ENCODE measurements at places on chromosomes 3 and 15.

- no peak for DNase-seq
These were observed 214.5 kb downstream of the MTHFS start for GRCh38 chr15:79682285-79682684.

GRCh38 chr3:158430968-158431367 lies 140.0 kb upstream of the MLF1 start:
- DNase-seq: no peak

GRCh38 chr15:44129911-44130310 lies 65.2 kb downstream of the FRMD5 start:
- no peak for DNase-seq

- DNase-seq: no peak
These were observed 25.8 kb downstream of the PAK2 start for GRCh38 chr3:196765454-196765853.

DNA sequence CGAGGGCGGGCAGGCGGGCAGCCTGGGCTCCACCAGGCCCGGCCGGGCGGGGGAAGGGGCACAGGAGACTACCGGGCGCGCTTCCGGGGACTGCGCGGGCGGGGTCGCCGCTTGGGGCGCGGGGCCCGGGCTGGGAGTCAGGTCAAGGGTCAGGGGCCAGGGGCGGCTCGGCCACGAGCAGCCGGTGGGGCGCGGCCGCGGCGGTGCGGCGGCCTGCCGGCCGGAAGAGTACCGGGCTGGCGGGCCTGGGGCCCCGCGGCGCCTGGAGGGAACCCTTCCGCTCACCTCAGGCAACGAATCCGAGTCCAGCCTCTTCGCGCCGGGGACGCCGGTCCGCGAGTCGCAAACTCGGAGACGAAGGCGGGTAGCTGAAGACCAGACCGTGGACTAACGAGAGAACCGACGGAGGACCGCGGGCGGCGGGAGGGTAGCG lies 225 bp downstream of the RHOA start:
- DNase-seq: no peak

DNA sequence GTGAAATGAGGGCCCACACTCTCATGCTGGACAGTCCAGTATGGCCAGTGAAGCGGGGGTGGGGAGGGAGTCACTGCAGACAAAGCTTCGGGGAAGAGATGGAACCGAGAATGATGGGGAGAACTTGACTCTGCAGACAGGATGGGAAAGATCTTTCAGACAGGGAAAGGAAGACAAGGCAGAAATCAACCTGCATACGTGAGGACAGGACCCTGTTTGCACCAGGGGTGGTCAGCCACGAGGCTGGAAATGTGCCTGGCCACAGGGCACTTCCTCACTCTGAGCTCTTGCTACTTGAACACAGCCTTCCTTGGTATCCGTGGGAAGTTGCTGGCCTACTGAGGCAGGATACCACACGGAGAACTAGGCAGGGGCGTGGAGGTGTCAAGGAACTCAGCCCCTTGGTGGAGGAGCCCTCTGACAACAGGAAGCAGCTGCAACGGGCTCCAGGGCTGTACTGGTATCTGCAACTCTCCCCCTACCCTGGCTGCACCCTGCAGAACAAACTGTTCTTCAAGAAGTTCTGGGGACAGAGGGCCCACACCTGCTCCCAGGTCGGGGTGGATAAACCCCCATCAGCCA lies 9.3 kb upstream of the SRP14 start:
- DNase-seq: no peak

GRCh38 chr3:197942956-197943556 lies 6.9 kb upstream of the RPL35A start:
- DNase-seq: no peak

DNA sequence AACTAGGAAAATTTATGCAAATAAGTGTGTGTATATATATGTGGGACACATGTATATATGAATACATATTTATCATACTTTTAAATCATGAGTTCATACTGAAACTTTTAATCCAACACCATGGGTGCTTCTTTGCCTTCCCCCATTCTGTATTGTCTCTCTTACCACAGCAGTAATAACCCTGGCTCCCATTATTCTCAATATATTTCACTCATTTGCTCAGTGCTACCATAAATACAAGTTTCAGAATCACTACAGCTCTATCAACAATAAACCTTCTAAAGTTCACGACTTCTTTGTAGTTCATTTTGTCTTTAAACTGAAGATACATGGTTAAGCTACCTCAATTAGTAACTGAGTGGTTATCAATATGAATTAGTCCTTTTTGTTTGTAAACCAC lies 82.2 kb downstream of the PCCB start:
- no peak for DNase-seq

DNA sequence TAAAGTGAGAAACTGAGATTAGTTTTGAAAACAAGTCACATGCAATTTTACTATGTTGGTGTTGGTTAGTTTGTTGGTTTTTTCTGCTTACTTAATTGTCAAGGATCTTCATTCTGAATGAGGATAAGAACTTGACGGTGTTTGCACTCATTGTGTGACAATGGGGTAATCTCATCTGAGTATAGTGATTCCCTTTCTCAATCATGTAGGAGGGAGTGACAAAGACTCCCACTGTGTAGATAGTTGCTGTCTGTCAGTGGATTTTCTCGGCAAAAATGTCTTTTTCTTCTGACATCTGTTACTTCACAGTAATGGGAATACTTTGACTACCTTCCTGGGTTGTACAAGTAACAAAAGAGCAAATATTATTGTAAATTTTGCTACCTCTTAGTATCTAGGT lies 23.5 kb downstream of the KCNH8 start:
- no peak for DNase-seq

DNA sequence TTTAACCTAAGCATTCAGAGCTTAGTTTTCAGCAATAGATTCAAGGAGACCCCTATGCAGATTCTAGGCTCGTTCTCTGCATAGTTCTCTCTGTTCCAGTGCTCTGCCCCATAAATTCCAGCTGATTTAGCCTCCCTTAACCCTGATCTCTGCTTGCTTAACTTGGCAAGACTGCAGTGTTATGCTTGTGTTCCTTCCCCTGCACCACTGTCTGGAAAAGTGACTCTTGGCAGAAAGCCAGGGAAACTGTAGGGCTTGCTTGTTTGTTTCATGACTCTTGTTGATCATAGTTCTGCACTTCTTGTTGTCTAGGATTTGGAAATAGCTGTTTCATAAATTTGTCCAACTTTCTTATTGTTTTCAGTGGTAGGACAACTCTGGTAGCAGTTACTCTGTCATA lies 40.1 kb downstream of the ANAPC13 start:
- DNase-seq: no peak

GRCh38 chr3:15657016-15657415 lies 55.5 kb downstream of the BTD start:
- DNase-seq: no peak

DNA sequence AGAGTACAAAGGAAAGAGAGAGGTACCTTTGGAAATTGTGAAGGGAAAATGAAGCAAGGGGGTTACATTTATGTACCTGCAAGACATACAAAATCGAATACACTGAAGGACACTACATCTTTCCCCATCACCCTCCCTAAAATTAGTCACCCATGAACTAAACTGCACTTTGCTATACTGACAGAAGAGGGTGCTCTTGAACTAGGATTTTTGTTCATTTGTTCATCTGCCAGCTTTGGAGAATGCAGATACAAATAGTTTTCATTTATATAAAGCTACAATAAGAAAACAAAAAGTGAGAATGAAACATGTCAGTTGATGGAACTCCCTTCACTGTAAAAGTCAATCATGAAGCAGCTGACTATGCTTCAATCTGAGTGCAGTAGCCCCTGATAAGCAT lies 55.7 kb downstream of the PCCB start:
- peak; percentile 20 for DNase-seq

GRCh38 chr15:48964898-48965297 lies 1.2 kb upstream of the SHC4 start:
- DNase-seq: no peak

GRCh38 chr3:111362381-111363009 lies 179.5 kb upstream of the CD96 start:
- no peak for DNase-seq

GRCh38 chr3:10417847-10418246 lies 87.5 kb downstream of the ATP2B2 start:
- DNase-seq: no peak

- DNase-seq: no peak
These were observed 289.1 kb upstream of the MCTP2 start for GRCh38 chr15:93942269-93942694.

GRCh38 chr15:43985976-43986680 lies 159.3 kb downstream of the WDR76 start:
- no peak for DNase-seq

GRCh38 chr3:74515451-74515850 lies 99.0 kb downstream of the CNTN3 start:
- DNase-seq: no peak

- no peak for DNase-seq
These were observed 18.4 kb upstream of the BCHE start for GRCh38 chr3:165855581-165855980.

- DNase-seq: no peak
These were observed 37.3 kb downstream of the TMOD3 start for GRCh38 chr15:51866751-51867150.

DNA sequence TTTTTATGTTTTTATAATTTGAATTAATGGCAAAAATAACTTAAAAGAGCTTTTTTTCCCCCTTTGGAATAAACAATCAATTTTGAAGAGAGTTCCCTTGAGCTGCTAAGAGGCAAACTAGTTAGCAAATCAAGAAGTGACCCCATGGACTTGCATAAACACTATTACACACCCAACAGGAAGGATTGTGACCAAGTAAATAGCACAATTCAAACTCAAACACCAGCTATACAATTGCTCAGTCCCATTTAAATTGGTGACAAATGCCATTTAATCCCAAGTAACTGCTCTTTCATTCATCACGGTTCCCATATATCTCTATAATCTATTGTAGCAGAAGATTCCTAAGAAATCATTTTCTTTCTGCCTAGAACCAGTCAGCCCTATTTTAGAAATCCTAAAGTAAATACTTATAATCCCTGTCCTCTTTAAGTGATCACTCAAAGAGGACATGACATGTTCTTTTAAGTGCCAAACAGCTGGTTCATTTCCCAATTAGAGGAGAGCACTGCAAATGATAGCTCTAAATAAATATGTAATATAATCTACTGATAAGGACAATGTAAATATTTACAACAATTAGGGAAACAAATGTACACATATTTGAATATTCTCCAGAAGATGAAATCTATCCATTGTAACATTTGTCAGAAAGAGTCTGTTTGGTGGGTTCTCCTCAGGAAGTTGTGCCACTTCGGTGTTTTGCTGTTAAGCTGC lies 137.8 kb upstream of the ADAMTS9 start:
- no peak for DNase-seq

DNA sequence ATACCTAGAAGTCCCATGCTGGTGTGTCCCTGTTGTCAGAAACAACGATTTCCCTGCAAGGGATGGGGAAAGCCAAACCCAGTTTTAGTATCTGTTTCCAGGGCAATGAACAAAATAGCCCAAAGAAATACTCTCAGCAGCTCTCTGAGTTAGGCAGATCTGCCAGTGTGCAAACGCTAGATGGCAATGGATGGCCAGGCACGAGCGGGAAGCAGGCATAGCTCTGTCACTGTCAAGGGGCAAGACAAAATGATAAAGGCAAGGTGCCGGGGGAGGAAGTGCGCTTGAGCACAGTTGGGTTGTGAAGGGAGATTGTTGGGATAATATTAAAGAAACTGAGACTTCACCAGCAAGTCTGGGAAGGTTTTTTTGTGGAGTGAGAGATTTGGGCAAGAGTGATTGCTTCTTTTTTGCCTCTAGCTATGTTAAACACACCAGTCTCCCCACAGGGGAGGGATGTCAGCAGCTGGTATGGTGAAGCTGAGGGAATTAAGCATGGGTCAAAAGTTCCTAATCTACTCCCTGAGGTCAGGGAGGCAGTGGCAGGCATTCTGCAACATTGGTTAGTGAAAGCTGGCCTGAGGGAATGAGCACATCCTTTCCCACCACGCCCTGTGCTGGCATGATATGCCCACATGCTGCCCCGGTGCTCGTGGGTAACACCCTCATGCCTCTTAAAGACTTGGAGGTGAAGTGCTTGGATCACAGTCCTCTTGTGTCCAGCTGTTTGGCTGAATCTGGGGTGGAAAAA lies 117.5 kb downstream of the PDCD6IP start:
- DNase-seq: peak; percentile 16

GRCh38 chr3:157148196-157148889 lies 11.6 kb downstream of the CCNL1 start:
- no peak for DNase-seq

DNA sequence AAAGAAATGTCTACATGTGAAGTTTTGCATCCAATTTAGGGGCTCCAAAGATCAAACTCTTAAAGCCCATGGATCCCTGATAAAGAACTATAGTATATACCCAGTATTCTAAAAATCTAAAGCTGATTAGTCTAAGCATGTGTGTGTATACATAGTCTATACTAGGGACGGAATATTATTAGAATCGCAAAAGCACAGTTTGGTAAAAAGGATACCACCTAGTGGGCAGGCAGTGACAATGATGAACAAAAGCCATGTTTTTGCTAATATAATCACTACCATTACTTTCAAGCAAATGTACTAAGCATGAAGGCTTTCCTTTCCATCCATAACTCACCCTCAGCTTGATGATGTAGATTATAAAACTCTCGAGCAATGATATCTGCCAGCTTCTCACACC lies 16.5 kb downstream of the POLQ start:
- DNase-seq: no peak

GRCh38 chr3:138348754-138349739 lies 668 bp downstream of the MRAS start:
- DNase-seq: no peak

DNA sequence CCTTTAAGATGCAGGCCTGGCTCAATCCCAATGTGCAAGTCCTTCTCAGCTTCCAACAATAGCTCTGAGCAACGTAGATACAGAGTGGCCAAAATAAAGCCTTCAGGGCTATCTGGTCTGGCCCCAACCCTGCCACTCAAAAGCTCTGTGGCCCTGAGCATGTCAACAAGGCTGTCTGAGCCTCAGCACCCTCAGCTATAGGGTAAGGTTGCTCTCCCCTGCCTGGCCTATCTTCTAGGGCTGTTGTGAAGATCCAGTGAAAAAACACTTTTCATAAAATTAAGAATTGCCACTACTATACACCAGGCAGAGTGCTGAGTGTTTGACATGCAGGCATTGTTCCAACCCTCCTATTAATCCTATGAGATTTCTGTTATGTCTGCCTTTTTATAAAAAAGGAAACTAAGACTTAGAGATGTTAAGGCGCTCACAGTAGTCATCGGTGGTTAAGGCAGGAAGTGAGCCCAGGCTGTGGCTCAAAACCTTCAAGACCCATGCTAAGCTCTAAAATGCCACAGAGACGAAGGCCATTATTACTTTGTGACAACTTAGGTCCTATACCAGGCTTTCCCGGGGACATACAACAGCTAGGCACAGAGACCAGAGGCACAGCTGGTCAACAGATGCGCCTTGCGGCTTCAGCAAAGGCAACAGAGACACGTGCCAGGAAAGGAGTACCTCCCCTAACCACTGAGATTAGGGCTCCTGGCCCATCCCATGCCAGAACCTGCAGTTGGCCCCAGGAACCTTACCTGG lies 5.1 kb downstream of the POLG start:
- no peak for DNase-seq
